ENCODE measurements at places on chromosomes 16 and 17.

GRCh38 chr17:1566505-1567199, 4.1 kb upstream of the PITPNA start:
- DNase-seq, result no peak

DNA sequence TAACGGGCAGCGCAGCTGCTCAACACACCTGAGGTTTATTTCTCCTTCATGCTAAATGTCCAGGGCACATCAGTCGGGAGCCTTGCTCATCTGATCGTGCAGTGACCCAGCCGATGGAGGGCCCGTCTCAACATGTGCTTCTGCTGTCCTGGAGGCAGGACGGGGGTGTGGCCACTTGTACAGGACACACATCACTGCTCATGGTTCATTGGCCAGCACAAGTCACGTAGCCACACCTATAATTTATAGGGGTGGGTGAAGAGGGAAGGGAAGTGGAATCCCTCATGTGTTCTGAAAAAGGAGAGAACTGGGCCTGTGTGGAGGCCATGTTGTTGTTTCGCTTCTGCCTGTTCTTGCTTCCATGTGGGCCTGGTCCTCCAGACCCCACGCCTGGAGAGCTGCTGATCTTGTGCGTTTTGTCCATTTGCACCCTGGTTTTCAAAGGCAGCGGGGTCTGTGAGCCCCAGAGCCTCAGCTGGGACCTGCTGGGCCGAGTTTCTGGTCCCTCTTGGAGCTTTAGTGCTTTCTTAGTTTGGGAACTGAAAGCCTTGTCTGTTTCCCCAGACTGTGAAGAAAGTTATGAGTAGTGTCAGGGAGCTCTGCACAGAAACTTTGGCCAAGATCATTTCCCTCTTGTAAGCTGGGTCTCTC, 60.5 kb downstream of the CMIP start:
- no peak for DNase-seq

DNA sequence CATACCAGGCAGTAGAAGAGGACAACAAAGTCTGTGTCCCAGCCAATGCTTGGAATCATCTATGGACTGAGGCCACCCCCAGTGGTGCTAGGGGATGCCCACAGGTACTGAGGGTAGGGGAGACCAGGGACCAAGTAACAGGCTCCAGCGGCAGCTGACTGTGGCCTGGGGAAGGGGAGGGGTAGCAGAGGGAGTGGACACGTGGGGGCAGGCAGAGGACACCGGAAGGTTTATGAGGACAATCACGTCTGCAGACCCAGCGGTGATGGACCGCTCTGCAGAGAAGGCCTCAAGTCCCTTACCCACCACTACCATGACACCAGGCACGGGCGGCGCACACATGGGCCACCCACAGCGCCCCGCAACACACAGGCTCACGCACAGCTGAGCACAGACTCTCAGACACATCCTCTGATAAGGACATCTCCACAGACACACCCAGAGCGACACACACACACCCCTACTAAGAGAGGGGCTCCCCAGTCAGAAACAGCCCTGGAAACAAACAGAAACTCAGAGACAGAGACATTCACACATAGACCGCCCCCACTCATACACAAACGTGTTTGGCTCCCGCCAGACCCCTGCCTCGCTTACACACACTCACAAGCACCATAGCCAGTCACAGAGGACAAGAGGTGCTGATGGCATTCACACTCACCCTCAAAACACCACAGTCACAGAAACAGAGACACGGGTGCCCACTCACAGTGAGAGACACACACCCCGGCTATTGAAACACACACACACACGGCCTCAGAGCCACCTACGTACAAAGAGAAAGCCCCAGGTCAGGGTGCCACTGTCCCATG, 35.8 kb downstream of the SRCIN1 start:
- DNase-seq, result no peak

DNA sequence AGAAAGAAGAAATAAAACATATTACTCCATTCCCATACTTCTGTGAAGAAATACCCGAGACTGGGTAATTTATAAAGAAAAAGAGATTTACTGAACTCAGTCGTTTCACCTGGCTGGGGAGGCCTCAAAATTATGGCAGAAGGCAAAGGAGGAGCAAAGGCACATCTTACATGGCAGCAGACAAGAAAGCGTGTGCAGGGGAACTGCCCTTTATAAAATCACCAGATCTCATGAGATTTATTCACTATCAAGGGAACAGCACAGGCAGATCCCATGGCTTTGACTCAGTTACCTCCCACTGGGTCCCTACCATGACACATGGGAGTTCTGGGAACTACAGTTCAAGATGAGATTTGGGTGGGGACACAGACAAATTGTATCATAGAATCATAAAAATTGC, 365.4 kb downstream of the WWOX start:
- no peak for DNase-seq

GRCh38 chr16:84218956-84219355, 20.9 kb downstream of the KCNG4 start:
- DNase-seq, result no peak

GRCh38 chr16:55017321-55017720, 86.7 kb downstream of the IRX5 start:
- DNase-seq, result no peak

GRCh38 chr17:67785122-67785477, 40.2 kb upstream of the BPTF start:
- no peak for DNase-seq

- no peak for DNase-seq
These were observed 7.0 kb upstream of the ARHGAP23 start for GRCh38 chr17:38421171-38421841.

DNA sequence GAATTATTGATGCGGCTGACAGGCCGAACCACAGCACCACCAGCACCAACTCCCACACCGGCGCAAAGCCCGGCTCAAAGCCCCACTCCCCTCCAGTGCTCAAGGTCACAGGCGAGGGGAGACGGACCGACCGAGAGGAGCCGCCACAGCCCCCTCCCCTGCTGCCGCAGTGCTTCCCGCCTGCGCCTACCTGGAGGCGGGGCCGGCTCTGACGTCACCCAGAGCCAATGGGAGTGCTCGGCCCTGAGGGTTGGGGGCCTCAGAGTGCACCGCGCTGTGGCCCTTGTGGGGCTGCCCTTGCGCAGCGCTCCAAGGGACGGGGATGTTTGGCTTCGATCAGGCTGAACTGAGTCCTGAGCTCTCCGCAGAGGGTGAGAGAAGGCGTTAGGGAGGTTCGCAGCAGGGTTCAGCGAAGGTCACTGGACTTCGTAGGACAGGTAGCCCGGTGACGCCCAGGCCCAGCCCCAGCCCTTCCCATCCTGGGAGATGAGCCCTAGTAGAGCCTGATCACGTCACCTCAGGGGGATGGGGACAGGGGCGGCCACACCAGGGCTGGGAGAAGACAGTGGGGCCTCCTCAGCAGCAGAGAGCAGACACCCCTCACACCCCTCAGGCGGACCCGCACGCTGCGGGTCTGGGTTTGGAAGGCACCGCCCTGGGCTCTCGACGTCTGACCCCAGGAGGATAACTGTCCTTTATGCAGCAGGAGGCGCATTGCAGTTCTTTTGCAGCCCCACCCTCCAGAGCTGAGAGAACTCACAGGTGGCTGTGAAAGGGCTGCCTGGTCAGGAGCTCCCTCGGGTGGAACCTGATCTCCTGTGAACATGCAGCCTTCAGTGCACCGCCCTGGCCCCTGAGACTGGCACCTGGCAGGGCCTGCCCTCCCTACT, 1.5 kb downstream of the NDRG4 start:
- no peak for DNase-seq

- DNase-seq, result no peak
These were observed 16.3 kb downstream of the SOX9 start for GRCh38 chr17:72137161-72137560.

DNA sequence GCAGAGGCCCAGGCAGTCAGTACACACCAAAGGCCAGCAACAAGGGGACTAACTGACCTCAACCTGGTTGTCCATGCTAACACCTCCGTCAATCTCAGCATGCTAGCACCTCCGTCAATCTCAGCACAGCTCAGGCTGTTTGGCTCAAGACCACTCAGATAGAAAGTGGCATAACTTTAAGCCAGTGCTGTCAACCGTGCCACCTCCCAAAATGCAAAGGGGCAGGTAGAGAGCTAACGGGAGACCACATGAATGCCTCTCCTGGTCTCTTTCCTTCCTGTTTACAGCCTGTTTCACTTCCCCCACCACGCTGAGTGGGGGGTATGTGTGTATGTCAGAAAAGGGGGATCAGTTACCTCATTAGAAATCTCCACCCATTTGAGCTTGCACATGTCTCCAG, 3.3 kb downstream of the UBTF start:
- DNase-seq, result no peak

DNA sequence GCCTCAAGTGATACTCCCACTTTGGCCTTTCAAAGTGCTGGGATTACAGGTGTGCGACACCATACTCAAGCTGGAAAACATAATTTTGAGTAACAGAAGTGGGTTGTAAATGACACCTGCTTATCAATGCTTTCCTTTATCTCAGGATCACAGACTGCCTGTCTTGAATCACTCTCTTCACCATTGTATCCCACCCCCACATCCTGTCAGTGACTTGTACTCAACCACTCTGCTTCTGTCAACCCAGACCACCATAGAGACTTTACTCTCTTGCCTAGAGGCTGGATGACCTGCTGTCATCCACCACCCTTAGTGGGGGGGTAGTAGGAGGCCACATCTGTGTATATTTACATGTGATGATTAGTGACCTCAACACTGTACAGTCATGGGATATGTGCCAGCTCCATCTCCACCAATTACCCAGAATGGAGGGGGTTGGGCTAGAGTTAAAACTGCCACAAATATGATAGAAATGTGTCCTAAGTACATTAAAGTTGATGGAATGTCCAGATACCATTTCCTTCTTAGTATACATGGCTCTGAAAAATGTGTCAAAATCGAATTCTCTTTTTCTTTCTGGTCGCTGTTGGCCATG, 338.7 kb downstream of the GRIN2A start:
- no peak for DNase-seq

GRCh38 chr17:7138800-7139381, 24.3 kb upstream of the ASGR2 start:
- no peak for DNase-seq

DNA sequence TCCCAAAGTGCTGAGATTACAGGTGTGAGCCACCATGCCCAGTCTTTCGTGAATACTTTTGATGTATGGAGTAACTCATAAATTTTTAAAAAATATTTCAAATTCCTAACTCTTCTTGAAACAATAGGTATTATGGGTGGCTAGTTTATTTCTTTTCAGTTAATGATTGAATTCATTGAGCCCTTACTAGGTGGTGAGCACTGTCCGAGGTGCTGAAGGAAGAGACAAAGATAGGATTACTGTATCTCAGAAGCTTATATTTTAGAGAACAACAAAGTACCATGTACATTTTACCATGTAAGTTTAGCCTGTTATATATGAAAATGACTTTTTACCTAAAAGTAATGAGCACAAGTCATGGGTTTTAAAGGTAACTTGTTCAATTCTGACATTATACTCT, 418.3 kb downstream of the NPIPA7 start:
- DNase-seq, result no peak

DNA sequence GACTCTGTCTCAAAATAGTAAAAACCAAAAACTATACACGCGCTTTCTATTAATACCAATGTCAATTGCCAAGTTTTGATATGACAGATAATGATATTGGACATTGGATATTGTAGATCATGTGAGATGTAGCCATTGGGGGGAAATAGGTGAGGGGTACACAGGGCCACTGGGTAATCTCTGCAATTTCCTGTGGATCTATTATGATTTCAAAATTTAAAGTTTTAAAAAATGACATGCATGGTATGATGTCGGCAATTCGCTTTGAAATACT, 266.0 kb downstream of the PARN start:
- no peak for DNase-seq

DNA sequence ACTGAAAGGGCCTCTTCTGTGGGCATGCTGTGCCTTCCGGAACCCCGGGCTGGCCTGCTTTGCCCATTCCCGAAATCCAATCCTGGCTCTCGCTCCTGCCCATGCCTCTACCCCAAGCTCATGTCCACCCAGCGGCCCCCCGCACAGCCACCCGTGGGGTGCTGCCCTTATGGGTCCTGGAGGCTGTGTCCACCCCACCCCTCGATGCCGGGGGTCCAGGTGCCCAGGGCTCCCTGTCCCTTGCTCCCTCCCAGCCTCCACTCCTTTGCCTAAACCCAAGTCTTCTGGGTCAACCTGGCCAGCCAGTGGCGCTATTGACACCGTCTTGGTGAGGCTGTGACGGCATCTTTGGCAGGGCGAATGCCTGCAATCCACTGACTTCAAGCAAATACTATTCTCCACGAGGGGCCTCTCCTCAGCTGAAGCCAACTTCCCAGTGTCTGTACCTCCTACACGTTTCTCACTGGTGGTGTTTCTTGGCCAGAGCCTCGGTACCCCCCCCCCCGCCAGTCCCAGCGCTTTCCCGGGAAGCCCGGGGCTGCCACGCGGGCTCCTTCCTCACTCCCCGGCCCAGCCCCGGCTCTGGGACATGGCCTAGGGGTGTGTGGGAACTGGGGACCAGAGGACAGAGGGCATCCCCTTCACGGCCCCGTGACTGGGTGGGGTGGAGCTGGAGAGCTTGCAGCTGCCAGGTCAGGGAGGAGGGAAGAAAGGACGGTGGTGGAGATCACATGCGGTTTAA, 12.2 kb upstream of the DUS1L start:
- no peak for DNase-seq

All from smooth muscle cell of the brain vasculature (primary cell).